ENCODE measurements at places on chromosomes 6 and 20.

DNA sequence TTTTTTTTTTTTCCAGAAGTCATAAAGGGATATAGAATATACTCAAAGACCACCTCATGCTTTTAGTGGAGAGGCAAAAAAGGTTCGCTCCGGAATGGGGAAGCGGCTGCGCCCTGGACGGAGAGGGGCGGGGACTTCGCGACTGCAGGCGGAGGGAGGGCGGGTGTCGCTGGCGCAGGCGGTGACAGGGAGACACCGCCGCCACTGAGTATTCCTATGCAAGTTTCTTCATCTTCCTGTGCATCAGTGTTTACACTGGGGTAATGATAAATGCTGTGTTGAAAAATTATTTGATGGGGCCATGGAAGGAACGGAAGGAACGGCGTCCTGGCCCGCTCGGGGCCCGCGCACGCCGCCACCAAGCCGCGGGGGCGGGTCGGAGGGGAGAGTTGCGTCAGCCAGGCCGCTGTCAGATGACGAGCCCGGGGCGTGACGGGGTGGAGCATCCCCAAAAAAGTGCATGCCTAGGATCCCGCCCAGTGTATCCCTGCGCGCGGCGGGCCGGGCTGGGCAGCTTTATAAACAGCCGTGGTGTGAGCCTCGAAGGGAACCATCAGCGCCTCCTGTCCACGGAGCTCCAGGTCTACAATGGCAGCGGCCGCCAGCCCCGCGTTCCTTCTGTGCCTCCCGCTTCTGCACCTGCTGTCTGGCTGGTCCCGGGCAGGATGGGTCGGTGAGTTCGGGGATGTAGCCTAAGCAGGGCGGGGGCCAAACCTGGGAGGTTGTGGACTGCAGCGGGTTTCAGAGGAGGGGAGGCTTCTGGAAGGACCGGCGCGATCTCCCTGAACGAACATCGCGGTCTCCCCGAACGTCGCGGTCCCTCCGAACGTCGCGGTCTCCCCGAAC, at the start of gene ULBP1:
Gene ULBP1 (plus strand): TSS at position 482 of the 846 bp plus-strand sequence. CDS start 107 bp downstream, at position 589.
- no peak for DNase-seq

DNA sequence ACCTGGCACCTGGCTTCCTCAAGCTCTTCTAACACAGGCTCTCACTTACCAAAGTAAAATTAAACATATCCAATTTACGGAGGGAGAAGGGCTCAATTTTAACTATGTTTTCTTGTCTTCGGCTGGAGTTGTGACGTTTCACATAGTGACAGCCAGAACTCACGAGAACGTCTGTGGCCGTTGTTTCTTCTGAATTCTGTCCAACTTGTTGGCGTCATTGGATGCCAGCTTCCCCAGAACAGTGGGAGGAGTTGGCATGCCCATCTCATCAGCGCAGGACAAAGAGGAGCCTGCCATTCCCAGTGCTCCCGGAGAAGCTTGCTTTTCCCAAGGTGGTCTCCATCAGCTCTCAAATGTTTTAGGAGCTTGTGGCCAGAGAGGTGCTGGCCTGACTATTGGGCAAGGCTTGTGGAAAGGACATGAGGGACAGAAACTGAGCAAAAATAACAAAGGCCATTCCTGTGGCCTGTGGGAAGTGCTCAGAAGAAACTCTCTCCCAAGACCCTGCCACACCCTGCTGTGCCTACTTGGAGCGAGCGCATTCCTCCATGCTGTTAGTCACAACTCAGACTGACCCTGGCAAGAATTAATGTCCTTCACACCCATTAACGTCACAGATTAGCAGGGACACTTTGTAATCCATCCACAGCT, 265.4 kb upstream of the CDH4 start:
- DNase-seq, result no peak

- DNase-seq, result no peak
Observed at GRCh38 chr20:18989736-18990474, 176.3 kb downstream of the SCP2D1 start.

DNA sequence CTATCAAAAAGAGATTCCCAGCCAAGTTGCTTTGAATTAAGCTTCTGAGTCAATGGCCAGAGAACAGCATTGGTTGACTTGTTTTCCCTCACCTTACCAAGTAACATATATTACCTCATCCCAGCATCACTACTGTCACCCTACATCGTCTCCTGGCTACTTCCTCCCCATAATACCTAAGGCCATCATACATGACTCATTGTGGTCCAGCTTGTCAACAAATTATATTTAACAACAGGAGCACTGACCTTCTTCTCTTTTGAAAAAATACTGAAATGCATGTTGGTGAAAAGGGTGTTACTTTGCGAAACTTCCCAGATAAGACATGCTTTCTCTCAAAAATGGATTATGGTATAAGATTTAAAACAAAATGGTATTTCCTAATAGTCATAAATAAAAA, 106.9 kb downstream of the TBX18 start:
- DNase-seq, result no peak

- DNase-seq, result no peak
Observed at GRCh38 chr20:49380337-49380780, 102.1 kb downstream of the KCNB1 start.

DNA sequence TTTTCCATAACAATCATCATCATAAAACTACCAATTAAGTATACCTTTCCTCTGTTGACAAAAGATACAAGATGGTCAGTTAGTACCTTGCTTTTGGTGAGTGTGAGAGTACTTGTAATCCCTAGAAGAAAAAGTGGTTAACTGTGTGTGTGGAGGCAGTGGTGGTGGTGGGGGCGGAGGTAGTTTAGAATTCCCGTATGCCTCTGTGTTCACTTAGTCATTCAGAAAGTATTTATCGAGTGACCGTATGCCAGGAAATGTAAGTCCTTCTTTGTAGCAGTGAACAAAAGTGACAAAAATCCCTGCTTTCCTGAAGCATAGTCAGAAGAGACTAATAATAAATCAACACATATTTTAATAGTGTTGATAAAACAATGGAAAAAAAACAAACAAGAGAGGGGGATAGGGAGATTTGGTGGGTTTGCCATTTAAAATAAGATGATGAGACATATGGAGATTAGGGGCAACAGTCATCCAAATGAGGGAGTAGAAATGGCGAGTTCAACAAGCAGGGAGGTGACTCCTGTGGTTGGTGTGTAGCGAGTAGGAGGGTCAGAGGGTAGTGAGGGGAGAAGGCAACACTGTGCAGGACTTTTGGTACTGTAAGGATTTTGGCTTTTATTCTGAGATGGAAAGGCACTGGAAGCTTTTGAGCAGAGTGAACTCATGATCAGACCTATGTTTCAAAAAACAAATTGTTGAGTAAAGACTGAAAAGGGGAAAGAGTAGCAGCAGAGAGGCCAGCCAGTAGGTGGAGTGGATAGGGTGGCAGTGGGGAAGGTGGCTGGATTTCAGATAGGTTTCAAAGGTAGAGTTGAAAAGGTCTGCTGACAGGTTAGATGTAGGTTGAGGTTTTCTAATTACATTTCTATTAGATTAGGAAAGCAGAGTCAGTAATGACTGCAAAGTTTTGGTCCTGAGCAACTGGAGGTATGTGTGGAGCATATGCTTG, 40.3 kb upstream of the SIM1 start:
- no peak for DNase-seq

DNA sequence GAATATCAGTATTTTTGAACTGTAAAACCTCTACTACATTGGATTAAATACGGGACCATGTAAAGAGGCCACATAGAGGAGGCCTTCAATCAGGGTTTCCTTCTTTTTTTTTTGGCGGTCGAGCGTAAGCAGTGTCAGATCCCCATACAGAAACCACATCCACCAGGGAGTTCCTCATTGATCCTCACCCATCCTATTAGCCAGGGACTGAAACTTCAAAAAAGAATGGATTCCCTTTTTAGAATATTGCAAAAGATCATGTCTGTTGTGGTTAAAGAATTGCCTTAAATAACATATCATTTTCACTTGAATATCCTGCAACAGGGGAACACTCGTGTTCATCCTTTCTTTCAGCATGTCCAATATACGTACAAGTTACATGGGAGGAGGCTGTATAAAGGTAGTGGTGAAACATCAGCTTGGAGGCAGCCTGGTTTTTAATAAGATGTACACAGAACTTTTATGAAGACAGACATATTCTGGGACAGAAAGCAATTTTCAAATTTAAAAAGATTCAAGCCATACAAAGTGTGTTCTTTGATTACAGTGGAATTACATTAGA, 96.1 kb downstream of the PPP1R14C start:
- DNase-seq, result no peak

GRCh38 chr20:34525342-34525708, 9.1 kb downstream of the DYNLRB1 start:
- no peak for DNase-seq

DNA sequence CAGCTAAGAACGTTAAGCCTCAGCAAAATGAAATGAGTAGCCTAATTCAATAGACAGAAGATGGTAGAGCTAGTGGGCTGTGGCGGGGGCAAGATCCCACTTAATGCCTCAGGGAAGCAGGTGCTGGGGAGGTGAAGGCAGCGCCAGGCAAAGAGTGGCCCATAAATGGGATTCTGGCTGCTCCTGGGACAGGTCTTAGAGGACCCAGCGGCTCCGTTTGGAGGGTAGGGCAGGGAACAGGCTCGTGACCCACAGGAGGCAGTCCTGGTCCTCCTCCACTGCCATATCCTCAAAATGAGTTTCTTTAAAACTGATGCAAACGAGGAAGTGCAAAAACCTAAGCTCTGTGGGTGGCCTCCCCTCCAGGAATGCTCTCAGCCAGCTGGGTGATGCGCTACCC, 32.7 kb downstream of the SAYSD1 start:
- DNase-seq, result no peak

DNA sequence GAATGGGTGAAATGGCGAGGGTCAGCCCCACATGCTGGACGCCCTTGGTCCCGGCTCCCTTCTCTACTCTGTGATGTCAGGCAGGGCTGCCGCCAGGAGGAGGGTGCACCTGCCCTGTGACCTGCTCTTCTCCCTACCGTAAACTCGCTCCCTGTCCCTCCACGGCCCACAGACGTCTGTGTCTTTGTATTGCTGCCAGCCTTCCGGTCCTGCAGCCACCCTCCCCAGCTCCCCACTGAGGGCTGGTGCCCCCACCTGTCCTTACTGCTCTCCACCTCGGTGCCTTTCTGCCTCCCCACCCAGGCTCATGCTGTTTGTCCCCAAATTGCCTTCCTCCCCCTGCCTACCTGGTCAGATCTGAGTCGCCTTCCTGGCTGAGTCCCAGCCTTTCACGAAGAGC, 4.1 kb upstream of the CCR6 start:
- DNase-seq, result no peak

- no peak for DNase-seq
Observed at GRCh38 chr6:89392823-89393222, 19.2 kb downstream of the RRAGD start.

GRCh38 chr6:16822975-16823717, 61.9 kb upstream of the ATXN1 start:
- DNase-seq, result no peak

GRCh38 chr20:658731-659291, 5.8 kb upstream of the SRXN1 start:
- no peak for DNase-seq

DNA sequence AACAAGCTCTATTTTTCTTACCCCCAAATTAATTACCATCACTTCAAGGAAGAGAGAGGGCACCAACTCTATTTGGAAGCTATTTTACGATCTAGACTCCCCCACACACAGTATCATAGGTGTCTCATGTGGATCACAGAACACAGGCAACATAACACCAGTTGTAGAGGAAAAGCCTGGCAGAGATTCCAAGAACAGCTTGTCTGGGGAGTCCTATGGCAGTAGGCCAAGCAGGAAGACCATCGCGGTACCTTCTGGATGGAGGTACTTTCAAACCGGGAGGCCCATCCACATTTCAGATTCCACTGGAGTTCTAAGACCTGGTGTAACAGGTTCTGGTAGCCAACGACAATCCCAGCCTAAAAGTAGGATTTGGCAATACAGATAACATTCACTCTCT, 37.6 kb upstream of the SPDEF start:
- DNase-seq, result no peak

GRCh38 chr20:21503345-21503744, 10.5 kb downstream of the NKX2-2 start:
- DNase-seq, result no peak

DNA sequence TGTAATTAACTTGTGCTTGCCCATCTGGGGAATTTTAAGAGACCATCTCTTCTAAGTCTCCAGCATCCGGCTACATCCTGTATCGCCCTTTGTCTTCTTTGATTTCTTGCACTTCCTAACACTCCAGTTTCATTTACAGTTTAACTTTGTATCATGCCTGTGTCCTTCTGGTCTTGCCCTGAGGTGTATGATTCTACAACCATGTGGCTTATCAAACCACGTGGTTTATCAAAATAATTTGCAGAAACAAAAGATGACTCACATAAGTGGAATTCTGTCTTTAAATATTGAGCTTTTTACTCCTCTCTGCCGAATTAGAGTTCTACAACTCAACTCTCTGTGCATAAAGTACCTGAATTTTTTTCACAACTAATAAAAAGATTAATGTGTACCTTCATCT, 580.7 kb downstream of the KIF16B start:
- DNase-seq, result no peak

GRCh38 chr6:101462576-101462975, 69.1 kb downstream of the GRIK2 start:
- no peak for DNase-seq

GRCh38 chr20:53881362-53881761, 189.0 kb downstream of the BCAS1 start:
- DNase-seq, result no peak

GRCh38 chr6:71720705-71721104, 165.6 kb upstream of the RIMS1 start:
- DNase-seq, result no peak

DNA sequence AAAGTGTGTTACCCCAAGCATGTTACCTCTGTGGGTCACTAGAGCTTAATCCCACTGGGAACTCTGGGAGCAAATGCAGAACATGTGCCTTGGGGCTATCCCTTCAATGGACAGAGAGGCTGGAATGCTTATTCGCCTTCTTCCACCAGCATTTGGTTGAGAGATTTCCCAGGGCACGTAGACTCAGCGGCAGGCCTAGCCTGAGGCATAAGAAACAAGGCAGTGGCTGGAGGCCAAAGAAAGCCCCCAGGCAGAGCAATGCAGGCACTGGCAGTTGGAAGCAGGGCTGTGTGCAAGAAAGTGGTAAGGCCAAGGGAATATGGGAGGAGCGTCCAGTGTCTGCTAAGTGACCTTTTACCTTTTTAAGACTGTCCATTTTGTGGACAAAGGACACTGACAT, 114.0 kb upstream of the FLRT3 start:
- DNase-seq, result no peak

DNA sequence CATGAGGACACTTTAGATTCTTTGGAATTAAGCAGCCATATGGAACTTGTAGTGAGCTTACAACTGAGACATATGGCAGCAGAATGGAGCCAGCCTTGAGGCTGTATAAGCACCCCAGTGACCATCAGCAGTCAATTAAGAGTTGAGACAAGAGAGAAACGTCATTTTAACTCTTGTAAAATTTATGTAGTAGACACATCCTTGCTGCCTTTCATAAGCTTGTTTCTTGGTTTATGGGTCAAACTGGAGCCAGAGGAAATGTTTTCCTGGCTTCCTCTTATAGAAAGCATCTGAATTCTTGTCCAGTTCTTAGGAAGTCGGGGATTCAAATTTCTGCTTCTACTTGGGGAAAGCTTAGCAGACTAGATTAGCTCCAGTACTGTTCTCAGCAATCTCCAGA, 745.1 kb upstream of the MARCKS start:
- no peak for DNase-seq

GRCh38 chr6:133062077-133062476, 179.1 kb upstream of the EYA4 start:
- DNase-seq, result no peak

All from cortex of kidney (tissue), 1 donor.